AG20443 (cell line): ENCODE measurements at places on chromosomes 12 and 14.

DNA sequence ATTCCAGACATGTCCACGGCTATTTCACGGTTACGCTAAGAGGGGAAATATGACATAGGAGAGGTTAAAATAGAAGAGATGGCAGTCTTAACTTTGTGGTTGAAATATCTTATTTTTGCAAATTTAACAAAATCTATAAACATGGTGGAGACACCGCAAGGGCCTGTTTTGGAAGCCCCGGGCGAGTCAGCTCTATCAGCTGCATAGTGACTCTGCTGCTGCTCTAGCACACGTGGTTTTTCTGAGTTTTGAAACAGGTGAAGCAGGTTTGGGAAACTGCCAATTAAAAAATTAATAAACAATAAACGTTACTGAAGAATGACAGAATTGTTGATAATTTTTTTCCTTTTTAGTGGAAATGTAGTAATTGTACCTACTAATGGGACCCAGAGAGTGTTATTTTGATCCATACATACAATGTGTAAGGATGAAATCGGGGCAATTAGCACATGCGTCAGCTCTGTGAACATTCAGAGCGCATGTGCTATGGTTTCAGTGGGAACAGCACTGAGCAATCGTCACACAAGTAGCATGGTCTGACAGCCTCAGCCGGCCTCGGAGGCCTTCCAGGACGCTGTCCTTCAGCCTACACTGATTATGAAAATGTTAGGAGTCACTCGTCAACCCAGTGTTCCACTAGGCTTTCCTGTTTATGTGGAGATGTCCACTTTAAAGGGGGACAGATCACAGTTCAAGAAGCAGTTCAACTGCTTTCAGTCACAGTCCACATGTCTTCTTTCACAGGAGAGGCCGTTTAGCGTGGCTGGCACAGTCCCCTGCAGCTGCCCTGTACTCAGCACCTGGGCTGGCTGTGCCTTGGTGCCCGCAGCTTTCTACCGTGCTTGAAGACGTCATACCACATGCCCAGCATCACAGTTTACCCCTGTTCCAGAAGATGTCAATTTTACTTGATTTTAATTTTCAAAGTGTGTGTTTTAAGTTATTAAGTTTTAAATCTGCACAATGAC is 51.8 kb downstream of the MOK start:
- DNase-seq = no peak

GRCh38 chr12:571795-572531 is 91.3 kb downstream of the NINJ2 start:
- DNase-seq = no peak

DNA sequence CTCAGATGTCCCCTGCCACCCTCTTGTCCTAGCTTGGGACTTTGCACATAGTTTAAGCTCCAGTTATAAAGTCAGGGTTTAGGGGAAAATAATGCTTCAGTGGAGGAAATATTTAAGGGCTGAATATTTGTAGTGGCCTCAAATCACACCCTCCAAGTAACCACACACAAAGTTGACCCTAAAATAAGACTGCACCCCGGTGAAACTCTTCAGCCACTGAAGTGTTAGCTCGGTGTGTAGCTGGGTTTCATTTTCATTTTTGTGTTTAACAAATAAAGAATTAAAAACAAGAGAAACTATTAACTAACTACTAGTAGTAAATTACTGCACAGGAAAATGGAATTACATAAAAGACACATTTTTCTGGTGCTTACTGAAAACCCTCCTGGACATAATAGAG is 14.8 kb upstream of the BCL11B start:
- no peak for DNase-seq

- DNase-seq = no peak
Observed at GRCh38 chr14:61499991-61500390, 178.6 kb downstream of the PRKCH start.

GRCh38 chr12:68919581-68920239 is 13.3 kb downstream of the CPM start:
- no peak for DNase-seq

DNA sequence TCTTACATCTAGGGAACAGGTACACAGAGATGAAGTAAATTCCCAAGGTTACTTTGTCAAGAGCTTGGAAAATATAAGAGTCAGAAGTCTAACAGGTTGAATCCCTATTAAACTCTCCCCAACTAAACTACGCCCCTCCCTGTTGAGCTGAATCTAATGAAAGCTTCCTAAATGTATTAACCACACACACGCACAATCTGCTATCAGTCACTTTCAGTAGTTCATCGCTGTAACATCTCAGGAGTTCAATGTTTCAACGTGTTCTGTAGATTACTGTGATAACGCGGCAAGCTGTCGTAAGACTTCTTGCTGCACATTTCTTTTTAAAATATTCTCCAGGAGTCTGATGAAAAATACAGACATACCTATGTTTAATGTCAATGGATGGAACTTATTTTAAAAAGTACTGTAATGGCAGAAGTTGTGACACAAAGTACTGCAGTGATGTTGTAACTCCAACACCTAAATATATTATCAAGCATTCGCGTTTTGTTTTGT is 612 bp upstream of the SLC25A3 start:
- DNase-seq = no peak

GRCh38 chr12:10540776-10541205 is 35.1 kb downstream of the EIF2S3B start:
- DNase-seq = no peak

GRCh38 chr12:45260104-45260815 is 44.4 kb downstream of the ANO6 start:
- peak; percentile 16 for DNase-seq

DNA sequence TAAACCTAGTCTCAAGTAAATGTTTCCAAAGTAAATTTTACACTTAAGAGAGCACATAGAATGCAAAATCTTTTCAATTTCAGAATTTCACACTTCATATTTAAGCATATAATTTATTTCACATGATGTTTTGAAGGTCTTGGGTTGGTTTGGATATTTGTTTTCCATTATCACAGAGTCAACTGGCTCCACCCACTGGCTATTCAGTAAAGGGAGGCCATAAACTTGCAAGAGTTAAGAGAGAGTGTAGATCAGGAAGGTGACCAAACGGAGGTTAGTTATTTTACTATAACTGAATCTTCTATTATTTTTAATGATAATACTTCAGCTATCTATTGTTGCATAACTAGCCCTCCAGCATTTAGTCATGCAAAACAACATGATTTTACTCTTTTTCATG is 6.2 kb upstream of the CPNE8 start:
- peak; percentile 11 for DNase-seq

GRCh38 chr12:56601503-56601902 is 28.6 kb downstream of the BAZ2A start:
- peak; percentile 29 for DNase-seq

GRCh38 chr12:106251631-106252455 is 4.0 kb upstream of the CKAP4 start:
- peak; percentile 55 for DNase-seq
